Activated CD8-positive, alpha-beta memory T cell treated with anti-CD3 and anti-CD28 coated beads for 1 hour (primary cell): ENCODE measurements at places on chromosomes 11 and 22.

- no peak for DNase-seq
Measured at GRCh38 chr22:33057363-33057995, 702 bp downstream of the SYN3 start.

DNA sequence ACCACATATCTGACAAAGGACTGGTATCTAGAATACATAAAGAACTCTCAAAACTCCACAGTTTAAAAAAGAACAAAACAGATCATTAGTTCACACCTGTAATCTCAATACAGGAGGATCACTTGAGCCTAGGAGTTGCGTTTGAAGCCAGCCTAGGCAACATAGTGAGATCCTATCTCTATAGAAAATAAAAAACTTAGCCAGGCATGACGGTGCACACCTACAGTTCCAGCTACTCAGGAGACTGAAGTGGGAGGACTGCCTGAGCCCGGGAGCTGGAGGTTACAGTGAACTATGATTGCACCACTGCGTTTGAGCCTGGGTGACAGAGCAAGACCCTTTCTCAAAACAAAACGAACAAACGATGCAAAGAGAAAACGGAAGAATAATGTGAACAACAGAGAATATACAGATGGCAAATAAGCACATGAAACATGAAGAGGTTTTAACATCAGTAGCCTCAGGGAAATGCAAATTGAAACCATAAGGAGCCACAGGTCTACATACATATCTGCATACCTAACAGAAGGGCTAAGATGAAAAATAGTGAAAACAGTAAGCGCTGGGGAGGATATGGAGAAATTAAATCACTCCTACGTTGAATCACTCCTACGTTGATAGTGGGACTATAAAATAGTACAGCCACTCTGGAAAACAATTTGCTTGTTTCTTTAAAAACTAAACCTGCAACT, 70.7 kb downstream of the DGCR2 start:
- no peak for DNase-seq

- DNase-seq = no peak
Measured at GRCh38 chr11:36695111-36695510, 97.1 kb upstream of the RAG2 start.

GRCh38 chr11:75025561-75025960, 36.8 kb downstream of the NEU3 start:
- DNase-seq = no peak

DNA sequence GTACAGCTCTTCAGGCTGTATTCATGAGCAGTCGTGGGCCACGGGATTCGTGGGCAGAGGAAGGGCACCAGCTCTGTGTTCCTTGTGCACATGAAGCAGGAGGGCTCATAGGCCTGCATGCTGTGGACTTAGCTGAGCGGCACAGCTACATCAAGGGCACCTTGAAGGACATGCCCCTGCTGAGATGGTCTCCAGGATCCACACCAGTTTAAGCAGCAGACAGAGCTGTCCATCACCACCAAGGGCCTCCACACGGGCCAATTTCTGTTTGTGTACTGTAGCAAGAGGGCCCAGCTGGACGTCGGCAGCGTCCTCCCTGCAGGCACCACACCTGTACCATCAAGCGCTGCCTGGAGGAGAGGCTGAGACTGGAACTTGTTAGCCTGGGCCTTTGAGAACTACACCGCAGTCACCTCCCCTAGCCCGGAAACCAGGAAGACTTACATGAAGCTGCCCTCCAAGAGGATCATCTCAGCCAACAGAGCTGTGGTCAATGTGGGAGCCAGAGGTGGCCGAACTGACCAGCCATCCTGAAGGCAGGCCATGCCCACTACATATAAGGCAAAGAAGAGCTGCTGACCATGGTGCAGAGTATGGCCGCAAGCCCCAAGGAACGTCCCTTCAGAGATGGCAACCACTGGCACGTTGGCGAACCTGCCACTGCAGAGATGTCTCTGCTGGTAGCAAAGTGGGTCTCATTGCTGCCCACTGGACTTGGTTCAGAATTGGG, 32.7 kb upstream of the GNB1L start:
- DNase-seq = no peak

GRCh38 chr11:84289381-84289906, 1003.3 kb upstream of the CCDC90B start:
- DNase-seq = no peak

DNA sequence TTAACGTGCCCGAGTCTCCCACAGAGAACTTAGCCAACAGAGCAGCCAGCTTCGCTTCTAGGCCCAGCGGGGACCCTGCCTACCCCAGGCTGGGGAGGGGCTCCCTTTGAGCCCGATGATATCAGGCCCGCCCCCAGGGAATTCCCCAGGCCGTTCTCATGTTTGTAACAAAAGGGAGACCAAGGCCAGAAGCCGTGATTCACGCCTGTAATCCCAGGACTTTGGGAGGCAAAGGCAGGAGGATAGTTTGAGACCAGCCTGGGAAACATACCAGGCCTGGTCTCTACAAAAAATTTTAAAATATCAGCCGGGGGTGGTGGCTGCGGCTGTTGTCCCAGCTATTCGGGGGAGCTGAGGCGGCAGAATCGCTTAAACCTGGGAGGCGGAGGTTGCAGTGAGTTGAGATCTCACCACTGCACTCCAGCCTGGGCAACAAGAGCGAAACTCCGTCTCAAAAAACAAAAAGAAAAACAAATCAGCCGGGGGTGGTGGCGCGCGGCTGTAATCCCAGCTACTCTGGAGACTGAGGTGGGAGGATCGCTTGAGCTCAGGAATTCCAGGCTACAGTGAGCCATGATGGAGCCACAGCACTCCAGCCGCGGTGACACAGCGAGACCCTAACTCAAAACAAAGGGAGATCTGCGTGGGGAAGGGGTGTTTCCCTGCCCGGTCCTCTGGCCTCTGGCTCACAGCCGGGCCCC, 1.7 kb downstream of the DRD4 start:
- DNase-seq = no peak

DNA sequence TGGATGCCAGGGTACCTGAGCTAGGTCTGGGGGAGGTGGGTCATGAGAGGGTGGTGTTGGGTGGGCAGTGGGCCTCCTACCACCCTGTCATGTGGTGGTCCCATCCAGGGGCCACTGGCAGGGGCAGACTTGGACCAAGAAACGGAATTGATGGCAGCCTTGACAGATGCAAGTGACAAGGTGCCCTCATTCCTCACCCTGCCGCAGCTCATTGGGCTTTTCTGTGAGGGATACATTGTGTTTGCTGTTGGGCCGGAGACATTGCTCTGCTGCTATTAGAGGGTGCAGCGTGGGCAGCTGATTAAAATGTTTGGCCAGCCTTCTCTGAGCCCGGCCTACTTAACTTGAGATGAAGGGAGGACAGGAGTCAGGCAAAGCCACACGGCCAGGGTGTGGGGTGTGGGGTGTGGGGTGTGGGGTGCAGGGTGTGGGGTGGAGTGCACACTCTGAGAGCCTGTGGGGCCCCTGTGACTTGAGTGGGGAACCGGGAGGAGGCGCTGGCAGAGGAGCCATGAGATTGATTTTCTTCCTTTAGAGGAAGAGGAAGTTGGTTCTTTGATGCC, 351.5 kb downstream of the TBC1D22A start:
- no peak for DNase-seq

- no peak for DNase-seq
Measured at GRCh38 chr22:49081926-49082325, 745.7 kb downstream of the BRD1 start.
